ENCODE measurements at places on chromosomes 13 and 19. TPM values are rescaled to one million over a fixed set of nuclear protein-coding genes. Genes with fewer than 3 reads are reported as not detected.
A peak's percentile ranks its signal among the peaks of the same experiment; 100 is the strongest.

GRCh38 chr13:39542361-39542760 lies 60.6 kb downstream of the LHFPL6 start:
- DNase-seq, result no peak

- DNase-seq, result no peak
Measured at GRCh38 chr13:51865838-51866237, 4.1 kb downstream of the CCDC70 start.

The PEG3 gene
- 0.17 TPM for total RNA-seq

The SLC6A16 gene
- total RNA-seq, result 8.6 TPM

The APOC1 gene
- total RNA-seq, result not detected

- DNase-seq, result peak; percentile 58
Measured at GRCh38 chr19:48975947-48976847, 11.1 kb downstream of the FTL start.

Measured in CD4-positive, CD25-positive, alpha-beta regulatory T cell (primary cell).